Activated naive CD8-positive, alpha-beta T cell treated with anti-CD3 and anti-CD28 coated beads for 36 hours (primary cell): ENCODE measurements at places on chromosomes 2 and 18.

GRCh38 chr2:238464389-238464788, 37.7 kb downstream of the ASB1 start:
- no peak for DNase-seq
- H3K27me3 ChIP-seq, result no peaks in the 10 kb centered on the region
- no peak overlapping the region for H3K27ac ChIP-seq
- peaks cover 4% of the 10 kb centered on the region for H3K4me1 ChIP-seq
- H3K36me3 ChIP-seq, result peaks cover 8% of the 10 kb centered on the region

GRCh38 chr2:239882331-239882732, 142.8 kb downstream of the NDUFA10 start:
- H3K36me3 ChIP-seq, result no peaks in the 10 kb centered on the region
- DNase-seq, result peak; percentile 38
- H3K27me3 ChIP-seq, result peaks cover 15% of the 10 kb centered on the region
- H3K4me1 ChIP-seq, result peaks cover 3% of the 10 kb centered on the region
- no peak overlapping the region for H3K4me3 ChIP-seq

- H3K4me3 ChIP-seq, result no peak overlapping the region
- no peak overlapping the region for H3K27ac ChIP-seq
- peaks cover 4% of the 10 kb centered on the region for H3K27me3 ChIP-seq
- no peaks in the 10 kb centered on the region for H3K36me3 ChIP-seq
- H3K4me1 ChIP-seq, result peaks cover 10% of the 10 kb centered on the region
Observed at GRCh38 chr2:62472312-62472711, 33.7 kb downstream of the TMEM17 start.

DNA sequence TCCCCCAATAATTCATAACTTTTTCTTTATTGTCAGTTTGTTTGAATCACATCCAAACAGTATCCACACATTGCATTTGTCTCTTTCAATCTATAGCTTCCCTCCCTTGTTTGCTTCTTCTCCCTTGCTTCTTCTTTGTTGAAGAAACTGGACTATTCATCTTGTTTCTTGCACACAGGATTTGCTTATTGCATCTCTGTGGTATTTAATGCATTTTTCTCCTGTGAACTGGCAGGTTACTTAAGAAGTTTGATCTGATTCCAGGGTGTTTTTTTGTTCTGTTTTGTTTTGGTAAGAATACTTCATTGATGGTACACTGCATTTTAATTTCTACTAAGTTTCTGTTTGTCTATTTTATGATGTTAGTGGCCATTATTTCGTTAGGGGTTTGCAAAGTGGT, 166.8 kb downstream of the CAMKMT start:
- H3K4me1 ChIP-seq, result peaks cover 6% of the 10 kb centered on the region
- H3K27me3 ChIP-seq, result no peaks in the 10 kb centered on the region
- peaks cover 20% of the 10 kb centered on the region for H3K36me3 ChIP-seq
- H3K27ac ChIP-seq, result no peak overlapping the region
- no peak overlapping the region for H3K4me3 ChIP-seq

- H3K4me1 ChIP-seq, result no peaks in the 10 kb centered on the region
- no peaks in the 10 kb centered on the region for H3K36me3 ChIP-seq
- no peak for DNase-seq
- H3K27ac ChIP-seq, result no peak overlapping the region
Observed at GRCh38 chr18:77772177-77772576, 522.5 kb downstream of the GALR1 start.

GRCh38 chr2:126886211-126886915, 12.3 kb upstream of the TEX51 start:
- peaks cover 23% of the 10 kb centered on the region for H3K27me3 ChIP-seq
- no peak overlapping the region for H3K27ac ChIP-seq
- H3K4me3 ChIP-seq, result no peak overlapping the region
- DNase-seq, result peak; percentile 77
- H3K36me3 ChIP-seq, result no peaks in the 10 kb centered on the region

DNA sequence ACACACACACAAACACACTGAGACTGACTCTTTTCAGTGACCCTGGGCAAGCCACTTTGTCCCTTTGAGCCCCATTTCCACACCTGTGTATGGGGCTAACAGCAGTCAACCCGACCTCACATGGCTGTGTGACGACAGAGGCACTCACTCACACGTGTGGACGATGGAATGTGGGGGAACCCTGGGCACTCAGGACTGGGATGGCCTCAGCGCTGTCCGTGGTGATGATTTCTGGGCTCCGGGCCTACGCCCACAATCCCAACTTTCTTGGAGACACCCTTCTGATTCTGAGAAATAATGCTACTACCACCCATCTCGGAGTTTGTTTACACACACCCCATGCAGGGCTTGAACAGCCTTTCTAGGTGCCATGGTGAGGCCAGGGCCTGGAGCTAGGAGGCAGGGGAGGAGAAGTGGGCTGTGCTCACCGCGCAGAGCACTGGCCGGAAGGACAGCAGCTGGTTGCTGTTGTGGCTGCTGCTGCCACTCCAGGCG, 1.5 kb downstream of the CRYBA2 start:
- peaks cover 2% of the 10 kb centered on the region for H3K4me1 ChIP-seq
- H3K4me3 ChIP-seq, result no peak overlapping the region
- DNase-seq, result no peak
- no peak overlapping the region for H3K27ac ChIP-seq
- no peaks in the 10 kb centered on the region for H3K36me3 ChIP-seq

GRCh38 chr2:75936311-75936710, 225.6 kb upstream of the GCFC2 start:
- H3K27me3 ChIP-seq, result no peaks in the 10 kb centered on the region
- H3K27ac ChIP-seq, result no peak overlapping the region
- H3K4me3 ChIP-seq, result no peak overlapping the region
- H3K36me3 ChIP-seq, result no peaks in the 10 kb centered on the region

GRCh38 chr18:2656237-2656980, 883 bp downstream of the SMCHD1 start:
- peak overlapping the region; percentile 96 for H3K27ac ChIP-seq
- H3K4me1 ChIP-seq, result peaks cover 36% of the 10 kb centered on the region
- peak; percentile 43 for DNase-seq

GRCh38 chr18:59460072-59460420, 101.0 kb upstream of the LMAN1 start:
- no peaks in the 10 kb centered on the region for H3K36me3 ChIP-seq
- H3K4me3 ChIP-seq, result no peak overlapping the region
- H3K27me3 ChIP-seq, result peaks cover under 1% of the 10 kb centered on the region
- H3K27ac ChIP-seq, result no peak overlapping the region

DNA sequence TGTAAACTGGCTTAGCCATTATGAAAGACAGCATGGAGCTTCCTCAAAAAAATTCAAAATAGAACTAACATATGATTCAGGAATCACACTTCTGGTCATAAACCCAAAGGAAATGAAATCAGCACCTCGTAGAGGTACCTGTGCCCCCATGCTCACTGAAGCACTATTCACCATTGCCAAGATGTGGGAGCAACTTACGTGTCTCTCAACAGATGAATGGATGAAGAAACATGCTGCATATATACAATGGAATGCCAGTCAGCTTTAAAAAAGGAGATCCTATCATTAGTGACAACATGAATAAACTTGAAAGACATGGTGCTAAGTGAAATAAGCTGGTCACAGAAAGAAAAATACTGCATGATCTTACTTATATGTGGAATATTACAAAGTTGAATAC, 8.2 kb downstream of the SCTR start:
- H3K27ac ChIP-seq, result no peak overlapping the region
- no peaks in the 10 kb centered on the region for H3K36me3 ChIP-seq
- peaks cover 33% of the 10 kb centered on the region for H3K27me3 ChIP-seq
- H3K4me3 ChIP-seq, result no peak overlapping the region

GRCh38 chr2:102480285-102481195, 7.5 kb downstream of the SLC9A4 start:
- no peaks in the 10 kb centered on the region for H3K4me1 ChIP-seq
- H3K4me3 ChIP-seq, result no peak overlapping the region
- H3K27ac ChIP-seq, result no peak overlapping the region
- H3K36me3 ChIP-seq, result no peaks in the 10 kb centered on the region
- peaks cover 4% of the 10 kb centered on the region for H3K27me3 ChIP-seq
- no peak for DNase-seq

GRCh38 chr2:45909677-45910191, 258.3 kb downstream of the PRKCE start:
- H3K4me3 ChIP-seq, result no peak overlapping the region
- no peaks in the 10 kb centered on the region for H3K4me1 ChIP-seq
- no peaks in the 10 kb centered on the region for H3K27me3 ChIP-seq
- no peaks in the 10 kb centered on the region for H3K36me3 ChIP-seq

GRCh38 chr2:88210132-88211002, 40.2 kb downstream of the THNSL2 start:
- H3K4me1 ChIP-seq, result no peaks in the 10 kb centered on the region
- H3K27me3 ChIP-seq, result peaks cover 29% of the 10 kb centered on the region
- no peak overlapping the region for H3K27ac ChIP-seq
- H3K36me3 ChIP-seq, result no peaks in the 10 kb centered on the region

GRCh38 chr18:27695503-27695902, 481.4 kb downstream of the CDH2 start:
- H3K4me3 ChIP-seq, result no peak overlapping the region
- H3K36me3 ChIP-seq, result no peaks in the 10 kb centered on the region
- DNase-seq, result no peak
- H3K27me3 ChIP-seq, result no peaks in the 10 kb centered on the region
- no peak overlapping the region for H3K27ac ChIP-seq
- H3K4me1 ChIP-seq, result no peaks in the 10 kb centered on the region

DNA sequence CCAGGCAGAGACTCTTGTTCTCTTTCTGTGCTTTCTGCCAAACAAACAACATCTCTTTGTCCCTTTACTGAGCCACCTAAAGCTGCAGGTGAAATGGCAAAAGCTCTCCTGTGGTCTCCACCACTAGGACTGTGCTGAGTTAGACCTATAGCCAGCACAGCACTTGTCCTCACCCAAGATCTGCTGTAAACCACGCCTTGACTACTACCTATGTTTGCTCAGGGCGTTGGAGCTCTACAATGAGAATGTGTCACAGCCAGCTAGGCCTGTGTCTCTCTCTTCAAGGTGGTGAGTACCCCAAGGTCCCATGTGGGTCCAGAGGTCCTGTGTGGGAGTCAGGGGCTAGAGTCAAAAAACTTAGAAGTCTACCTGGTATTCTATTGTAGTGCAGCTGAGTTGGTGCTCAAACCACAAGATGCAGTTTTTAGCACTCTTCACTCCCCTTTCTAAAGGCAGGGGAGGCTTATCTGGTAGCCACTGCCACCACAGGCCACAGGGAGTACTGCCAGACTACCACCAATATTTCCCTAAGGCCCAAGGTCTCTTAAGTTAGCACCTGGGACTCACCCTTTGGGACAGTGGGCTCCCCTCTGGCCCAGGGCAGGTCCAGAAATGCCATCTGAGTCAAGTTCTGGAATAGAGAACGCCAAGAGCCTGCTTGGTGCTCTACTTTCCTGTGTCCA, 96.8 kb upstream of the RPRM start:
- H3K36me3 ChIP-seq, result no peaks in the 10 kb centered on the region
- H3K4me1 ChIP-seq, result no peaks in the 10 kb centered on the region
- H3K4me3 ChIP-seq, result no peak overlapping the region
- no peak overlapping the region for H3K27ac ChIP-seq
- no peak for DNase-seq

DNA sequence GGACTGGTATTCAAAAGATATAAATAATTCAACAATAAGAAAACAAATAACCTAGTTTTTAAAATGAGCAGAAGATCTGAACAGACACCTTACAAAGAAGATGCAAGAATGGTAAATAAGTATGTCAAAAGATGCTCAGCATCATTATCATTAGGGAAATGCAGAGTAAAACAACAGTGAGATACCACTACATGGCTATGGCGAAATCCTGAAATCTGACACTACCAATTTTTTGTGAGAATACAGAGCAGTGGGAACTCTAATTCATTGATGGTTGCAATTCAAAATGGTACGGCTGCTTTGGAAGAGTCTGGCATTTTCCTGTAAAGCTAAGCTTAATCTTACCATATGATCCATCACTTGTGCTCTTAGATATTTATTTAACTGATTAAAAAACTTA, 151.8 kb downstream of the UBR3 start:
- DNase-seq, result no peak
- peaks cover 53% of the 10 kb centered on the region for H3K36me3 ChIP-seq
- H3K4me1 ChIP-seq, result peaks cover 4% of the 10 kb centered on the region
- H3K27ac ChIP-seq, result no peak overlapping the region
- H3K4me3 ChIP-seq, result no peak overlapping the region

- H3K4me3 ChIP-seq, result peak overlapping the region; percentile 86
- peaks cover 38% of the 10 kb centered on the region for H3K27me3 ChIP-seq
- H3K27ac ChIP-seq, result peak overlapping the region; percentile 3
- peaks cover 14% of the 10 kb centered on the region for H3K4me1 ChIP-seq
- peak; percentile 25 for DNase-seq
Observed at GRCh38 chr18:76528477-76529432, 33.7 kb upstream of the ZNF516 start.

DNA sequence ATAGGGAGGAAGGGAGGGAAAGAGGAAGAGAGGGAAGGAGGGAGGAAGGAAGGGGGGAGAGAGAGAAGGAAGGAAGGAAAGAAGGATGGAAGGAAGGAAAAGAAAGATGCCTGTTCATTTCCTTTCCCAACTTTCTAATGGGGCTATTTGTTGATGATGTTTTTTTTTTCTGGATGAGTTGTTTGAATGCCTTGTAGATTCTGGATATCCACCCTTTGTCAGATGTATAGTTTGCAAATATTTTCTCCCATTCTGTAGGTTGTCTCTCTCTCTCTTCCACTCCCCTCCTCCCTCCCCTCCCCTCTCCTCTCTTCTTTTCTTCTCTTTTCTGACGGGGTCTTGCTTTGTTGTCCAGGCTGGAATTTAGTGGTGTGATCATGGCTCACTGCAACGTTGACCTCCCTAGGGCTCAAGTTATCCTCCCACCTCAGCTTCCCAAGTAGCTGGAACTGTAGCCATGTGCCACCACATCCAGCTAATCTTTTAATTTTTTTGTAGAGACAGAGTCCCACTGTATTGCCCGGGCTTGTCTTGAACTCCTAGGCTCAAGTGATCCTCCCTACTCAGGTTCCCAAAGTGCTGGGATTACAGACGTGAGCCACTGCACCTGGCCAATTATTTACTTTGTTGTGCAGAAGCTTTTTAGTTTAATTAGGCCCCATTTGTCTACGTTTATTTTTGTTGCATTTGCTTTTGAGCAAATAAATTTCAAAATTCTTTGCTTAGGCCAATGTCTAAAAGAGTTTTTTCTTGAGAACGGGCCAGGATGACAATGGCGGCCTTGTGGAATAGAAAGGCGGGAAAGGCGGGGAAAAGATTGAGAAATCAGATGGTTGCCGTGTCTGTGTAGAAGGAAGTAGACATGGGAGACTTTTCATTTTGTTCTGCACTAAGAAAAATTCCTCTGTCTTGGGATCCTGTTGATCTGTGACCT, 57.3 kb upstream of the FAM117B start:
- H3K4me1 ChIP-seq, result peaks cover 2% of the 10 kb centered on the region
- no peak for DNase-seq
- H3K36me3 ChIP-seq, result no peaks in the 10 kb centered on the region
- no peak overlapping the region for H3K27ac ChIP-seq

GRCh38 chr2:55395724-55396605, 23.7 kb downstream of the CCDC88A start:
- no peaks in the 10 kb centered on the region for H3K27me3 ChIP-seq
- DNase-seq, result no peak
- H3K4me3 ChIP-seq, result no peak overlapping the region
- H3K27ac ChIP-seq, result peak overlapping the region; percentile 39

GRCh38 chr2:161232571-161232970, 72.3 kb downstream of the TANK start:
- peaks cover 24% of the 10 kb centered on the region for H3K36me3 ChIP-seq
- no peak overlapping the region for H3K4me3 ChIP-seq
- DNase-seq, result no peak

GRCh38 chr2:96549967-96550786, 13.6 kb downstream of the ARID5A start:
- H3K27ac ChIP-seq, result no peak overlapping the region
- H3K4me1 ChIP-seq, result peaks cover 33% of the 10 kb centered on the region
- H3K36me3 ChIP-seq, result peaks cover 26% of the 10 kb centered on the region
- no peak overlapping the region for H3K4me3 ChIP-seq

- DNase-seq, result no peak
- H3K27me3 ChIP-seq, result peaks cover 13% of the 10 kb centered on the region
- H3K27ac ChIP-seq, result no peak overlapping the region
- H3K4me1 ChIP-seq, result peaks cover 2% of the 10 kb centered on the region
- no peaks in the 10 kb centered on the region for H3K36me3 ChIP-seq
Observed at GRCh38 chr2:206241736-206242135, 32.7 kb upstream of the ZDBF2 start.
